Fibroblast of skin of left biceps (primary cell): ENCODE measurements at places on chromosomes 3 and 15.

GRCh38 chr15:47384776-47385175, 332.5 kb upstream of the SEMA6D start:
- no peak for DNase-seq

DNA sequence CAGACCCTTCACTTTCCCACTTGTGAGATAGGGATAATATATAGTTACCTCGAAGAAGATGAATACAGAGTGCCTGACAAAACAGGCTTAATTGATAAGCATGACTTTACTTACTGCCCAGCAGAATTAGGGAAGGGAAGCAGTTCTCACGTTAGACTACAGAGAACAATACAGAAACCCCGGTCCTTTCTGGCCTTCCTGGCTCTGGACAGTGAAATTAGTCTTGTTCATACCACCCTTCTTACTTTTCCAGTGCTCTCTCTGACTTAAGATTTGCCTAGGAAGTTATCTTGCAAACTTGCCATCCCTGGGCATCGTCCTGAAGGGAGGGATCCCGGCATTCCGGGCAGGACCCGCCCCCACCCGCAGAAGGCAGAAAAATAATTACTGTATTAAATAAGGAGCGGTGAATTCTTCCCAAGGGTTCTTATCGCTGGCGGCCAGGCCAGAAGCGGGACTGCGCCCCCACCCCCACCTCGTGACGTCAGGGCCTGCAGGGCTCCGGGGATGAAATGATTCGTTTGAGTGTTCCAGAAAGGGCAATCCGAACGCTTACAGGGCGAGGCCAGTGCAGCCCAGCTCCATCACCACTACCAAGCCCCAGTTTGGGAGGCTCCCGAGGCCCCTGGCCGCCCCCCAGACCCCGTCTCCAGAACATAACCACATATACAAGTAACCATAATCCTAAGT, 8.4 kb downstream of the SOX2 start:
- DNase-seq, result no peak

DNA sequence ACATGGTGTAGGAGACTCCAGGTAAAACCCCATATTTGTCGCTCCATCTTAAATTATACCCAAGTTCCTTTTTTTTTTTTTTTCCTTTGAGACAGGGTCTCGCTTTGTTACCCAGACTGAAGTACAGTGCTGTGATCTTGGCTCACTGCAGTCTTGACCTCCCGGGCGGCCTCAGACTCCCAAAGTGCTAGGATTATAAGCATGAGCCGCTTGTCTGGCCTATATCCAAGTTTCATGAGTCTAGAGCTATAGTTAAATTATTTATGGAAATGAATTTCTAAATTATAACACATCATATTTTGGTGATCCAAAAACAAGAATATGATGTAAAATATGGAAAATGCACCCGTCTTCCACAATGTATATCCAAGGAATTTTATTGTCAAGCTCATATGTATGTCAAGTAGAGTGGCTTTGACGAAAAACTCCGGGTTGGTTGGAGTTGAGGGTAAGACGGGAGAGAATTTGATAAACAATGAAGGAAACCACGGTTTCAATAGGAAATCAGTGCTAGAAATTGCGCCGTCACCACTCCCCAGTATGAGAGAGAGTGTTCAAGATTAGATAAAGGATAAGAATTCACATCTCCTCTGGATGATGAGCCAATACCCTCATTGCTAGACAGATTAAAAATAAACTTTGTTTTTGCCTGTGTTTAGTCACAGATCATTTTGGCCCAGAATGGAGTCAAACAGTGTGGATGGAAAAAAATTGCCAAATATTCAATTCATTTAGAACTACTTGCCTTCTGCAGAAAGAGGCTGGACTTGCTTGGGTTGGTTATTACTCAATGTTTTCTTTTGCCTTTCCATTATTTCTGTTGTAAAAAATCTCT, 209.2 kb upstream of the NR2F2 start:
- DNase-seq, result no peak

DNA sequence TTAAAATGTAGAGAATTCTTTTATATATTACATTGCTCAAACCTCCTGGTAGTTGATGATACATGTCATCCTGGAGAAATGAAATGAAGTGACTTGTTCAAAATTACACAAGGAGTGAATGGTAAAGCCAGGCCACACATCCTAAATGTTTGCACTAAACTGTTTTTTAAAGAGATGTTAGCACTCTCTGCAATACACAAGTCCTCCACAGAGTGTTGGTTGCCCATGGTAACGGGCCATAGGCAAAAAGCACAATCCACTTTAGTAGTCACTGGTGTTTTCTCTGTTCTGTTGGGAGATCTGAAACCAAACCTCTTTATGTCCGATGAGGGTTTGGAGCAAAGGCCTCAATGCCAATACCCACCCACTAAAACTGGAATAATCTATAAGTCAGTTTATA, 907.4 kb downstream of the NTRK3 start:
- no peak for DNase-seq

GRCh38 chr3:119352863-119353527, 58.8 kb downstream of the ARHGAP31 start:
- peak; percentile 60 for DNase-seq

DNA sequence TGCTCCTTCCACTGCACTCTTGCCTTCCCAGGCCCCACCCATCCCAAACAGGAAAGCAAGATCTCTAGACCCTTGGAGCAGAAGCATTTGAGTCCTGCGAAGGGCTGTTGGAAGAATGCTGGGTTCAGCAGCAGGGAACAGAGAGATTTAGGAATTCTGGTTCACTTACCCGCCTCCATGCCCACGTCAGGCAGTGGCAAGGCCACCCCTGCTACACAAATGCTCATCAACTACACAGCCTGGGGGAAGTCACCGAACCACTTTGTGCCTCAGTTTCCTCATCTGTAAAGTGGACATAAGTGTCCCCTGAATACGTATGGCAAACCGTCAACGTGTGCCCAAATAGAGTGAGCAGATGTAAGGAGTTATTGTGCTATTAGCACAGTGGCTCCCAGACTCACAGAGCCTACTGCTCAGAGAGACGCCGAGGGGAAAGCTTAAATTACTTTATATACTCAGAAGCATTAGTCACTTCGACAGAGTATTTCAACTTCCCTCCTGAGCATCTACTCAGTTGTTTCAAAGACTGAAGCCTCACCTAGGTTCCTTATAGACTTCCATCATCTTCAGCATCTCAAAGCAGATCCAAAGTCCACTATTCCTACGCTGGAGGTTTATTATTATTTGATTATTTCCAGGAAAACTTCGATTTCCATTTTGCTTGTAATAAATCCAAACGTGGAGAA, 905 bp downstream of the HOMER2 start:
- DNase-seq, result no peak

DNA sequence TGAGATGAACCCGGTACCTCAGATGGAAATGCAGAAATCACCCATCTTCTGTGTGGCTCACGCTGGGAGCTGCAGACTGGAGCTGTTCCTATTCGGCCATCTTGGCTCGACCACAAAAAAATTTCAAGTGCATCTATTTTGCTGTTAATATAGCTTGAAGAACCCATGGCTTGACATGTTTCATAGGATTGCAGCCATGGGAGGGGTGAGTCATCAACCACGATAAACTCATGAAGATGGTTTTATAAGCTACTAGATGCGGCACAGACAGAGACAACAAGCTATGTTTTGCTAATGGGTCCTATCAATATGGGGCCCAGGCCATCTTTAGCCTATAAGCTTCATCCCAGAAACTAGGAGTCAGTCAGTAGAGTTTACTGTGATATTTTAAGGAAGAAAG, 100.4 kb upstream of the PHLDB2 start:
- DNase-seq, result peak; percentile 57

- DNase-seq, result no peak
Measured at GRCh38 chr3:2158828-2159227, 60.2 kb downstream of the CNTN4 start.
